ENCODE measurements at places on chromosomes 5 and 9.

DNA sequence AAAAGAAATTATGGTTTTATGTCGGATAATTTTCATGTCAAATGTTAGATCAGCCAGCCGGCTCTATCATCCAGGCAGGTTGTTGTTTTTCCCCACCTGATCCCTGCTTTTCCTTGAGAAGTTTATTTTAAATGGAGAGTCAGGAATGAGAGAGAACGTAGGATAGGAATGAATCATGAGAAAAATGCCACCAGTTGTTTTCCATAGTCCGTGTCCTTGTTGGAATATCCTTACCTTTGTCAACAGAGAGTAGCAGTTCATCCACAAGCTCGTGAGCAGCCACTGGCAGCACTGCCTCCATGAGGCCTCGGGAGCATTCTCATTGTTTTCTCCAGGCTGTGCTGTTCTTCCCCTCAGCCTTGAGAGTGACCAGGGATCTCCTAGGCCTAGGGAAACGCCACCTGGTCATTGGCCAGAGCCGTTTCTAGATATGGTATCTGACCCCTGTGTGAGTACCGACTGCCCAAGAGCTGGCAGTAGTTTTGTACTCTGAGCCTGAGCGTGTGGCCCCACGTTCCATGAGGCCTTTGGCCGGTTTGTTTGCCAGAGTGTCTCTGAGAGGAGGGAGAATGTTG is 293.3 kb downstream of the FANCC start:
- DNase-seq = no peak

DNA sequence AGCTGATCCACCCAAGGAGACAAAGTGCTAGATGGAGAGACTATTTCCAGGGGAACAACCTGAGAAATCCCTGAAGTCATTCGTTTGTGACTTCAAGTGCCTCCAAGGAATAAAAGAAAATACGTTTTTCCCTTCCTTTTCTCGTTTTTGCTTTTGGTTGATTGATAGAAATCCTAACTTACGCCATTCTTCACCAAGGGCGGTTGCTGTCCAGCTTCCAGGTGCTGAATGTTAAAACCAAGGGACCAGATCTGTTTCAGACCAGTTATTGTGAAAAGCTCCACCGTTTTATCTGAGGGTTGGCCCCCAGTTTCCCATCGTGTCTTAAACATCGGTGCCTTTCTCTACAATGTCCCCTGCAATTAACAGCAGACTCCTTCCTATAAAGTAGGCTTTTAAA is 600.7 kb upstream of the SGCD start:
- no peak for DNase-seq

DNA sequence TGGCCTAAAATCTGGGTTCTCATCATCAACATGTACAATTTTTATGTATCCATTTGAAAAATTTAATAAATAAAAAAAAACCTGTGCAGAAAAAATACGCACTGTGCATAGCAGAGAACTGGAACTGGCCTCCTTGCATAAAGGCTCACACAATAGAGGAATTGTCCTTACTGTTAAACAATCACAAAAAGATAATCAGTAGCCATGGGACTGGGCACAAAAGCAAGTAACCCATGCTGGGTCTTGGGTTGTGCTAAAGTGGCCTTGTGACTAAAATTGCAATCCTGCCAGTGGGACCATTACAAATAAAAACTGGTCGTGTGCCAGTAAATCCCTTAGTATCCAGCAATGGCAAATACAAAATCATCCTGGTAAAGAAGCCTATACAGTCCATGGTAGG is 1646.6 kb downstream of the MAT2B start:
- no peak for DNase-seq

DNA sequence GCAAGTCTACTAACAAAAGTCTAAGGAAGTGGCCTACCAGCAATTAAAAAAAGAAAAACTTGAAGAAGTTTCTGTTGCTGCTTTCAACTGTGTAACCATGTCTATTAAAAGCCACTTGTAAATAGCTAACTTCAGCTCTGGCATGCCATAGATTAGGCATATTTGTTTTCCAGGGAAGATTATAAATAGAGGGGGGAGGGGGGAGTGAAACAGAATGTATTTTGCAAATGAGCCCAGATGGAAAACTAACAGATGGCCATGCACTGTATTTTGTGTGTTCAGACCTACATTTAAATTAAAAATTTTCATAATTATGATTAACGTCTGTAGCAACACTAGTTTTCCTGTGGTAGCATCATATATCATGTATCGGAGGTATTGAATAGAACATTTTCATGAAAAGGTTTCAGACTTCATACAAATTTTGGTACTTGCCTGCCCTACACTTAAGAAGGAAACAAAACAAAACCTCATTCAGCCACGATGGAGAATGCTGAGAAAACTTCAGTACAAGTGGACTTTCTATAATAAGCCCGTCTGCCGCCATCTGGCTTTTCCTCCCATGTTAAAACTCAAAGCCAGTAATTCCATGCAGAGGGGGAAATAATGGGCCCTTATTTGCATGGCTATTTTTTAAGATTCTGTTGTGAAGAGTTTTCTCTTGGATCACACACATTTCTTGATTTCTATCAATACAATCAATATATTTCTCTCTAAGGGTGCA is 220.4 kb upstream of the SMARCA2 start:
- no peak for DNase-seq

DNA sequence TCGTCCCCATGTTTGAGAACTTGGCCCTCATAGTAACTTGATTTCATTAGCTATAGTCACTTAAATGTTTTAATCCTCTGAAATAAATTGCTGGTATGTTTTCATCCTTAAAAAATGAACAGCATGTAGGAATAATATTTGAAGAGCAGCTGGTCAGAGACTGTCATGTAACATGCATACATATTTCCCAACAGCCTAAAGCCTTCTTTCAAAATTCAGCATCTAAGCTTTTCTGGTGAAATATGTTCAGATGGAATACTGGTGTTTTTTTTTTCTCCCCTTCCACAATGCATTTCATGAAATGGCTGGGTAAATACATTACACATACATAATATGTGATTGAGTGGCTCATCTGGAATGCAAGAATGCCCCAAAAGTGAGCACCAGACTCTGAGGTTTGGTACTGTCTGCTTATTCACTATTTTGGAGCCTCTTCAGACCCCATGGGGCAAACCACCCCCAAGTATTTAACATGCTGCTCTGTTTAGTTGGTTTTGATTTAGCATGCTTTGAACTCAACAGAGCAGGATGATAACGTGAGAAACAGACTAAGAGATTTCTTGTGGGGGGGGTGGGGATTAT is 94.0 kb downstream of the SMARCA2 start:
- no peak for DNase-seq

DNA sequence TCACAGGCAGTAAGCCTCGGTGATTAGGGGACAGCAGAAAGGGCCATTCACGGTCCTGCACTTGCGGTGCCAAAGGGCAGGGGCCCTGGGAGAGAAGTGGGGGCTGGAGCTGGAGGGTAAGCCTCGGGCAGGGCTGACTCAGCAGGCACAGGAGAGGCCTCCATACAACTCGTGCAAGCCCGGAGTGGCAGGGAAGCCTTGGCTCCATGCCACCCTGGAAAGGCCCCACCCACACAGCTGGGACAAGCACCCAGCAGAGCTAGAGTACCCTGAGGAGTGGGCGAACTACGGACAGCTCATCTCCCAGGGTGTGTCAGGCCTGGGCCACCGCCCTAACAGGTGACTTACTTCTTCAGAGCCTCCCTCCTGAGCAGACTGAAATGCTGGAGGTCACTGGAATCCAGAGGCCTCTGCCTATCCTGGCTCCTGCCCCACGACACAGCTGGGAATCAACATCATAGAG is 5.6 kb upstream of the CAMK2A start:
- DNase-seq = no peak

DNA sequence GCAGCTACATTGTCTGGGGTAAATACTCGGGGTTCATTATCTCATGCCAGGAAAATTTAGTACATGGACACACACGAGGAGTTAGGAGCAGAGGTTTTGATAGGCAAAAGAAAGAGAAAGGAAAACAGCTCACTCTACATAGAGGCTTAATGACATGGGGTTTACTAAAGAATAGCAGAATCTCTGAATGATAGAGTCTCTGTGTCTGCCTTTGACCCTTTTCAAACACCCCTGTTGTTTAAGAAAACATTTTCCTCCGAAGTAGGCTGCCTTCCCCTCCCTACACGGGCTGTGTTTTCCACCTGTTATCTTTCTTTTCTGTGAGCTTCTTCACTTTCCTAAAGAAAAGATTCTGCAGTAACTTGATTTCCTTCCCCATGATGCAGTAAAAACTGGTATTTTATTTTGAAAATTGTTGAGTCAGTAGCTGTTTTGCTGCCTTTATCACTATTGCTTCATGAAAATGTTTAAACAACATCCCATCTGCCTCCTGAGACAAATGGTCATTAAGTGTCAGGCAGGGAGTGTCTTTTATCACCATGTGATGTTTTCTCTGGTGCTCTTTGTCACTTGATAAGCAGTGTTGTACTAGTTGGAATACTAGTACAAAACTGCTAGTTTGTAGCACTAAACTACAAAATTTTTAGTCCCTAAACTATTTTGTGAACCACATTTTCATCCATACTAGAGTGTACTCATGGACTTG is 76.6 kb downstream of the PPIC start:
- no peak for DNase-seq

- DNase-seq = no peak
Observed at GRCh38 chr5:156356238-156356637, 29.3 kb downstream of the SGCD start.

DNA sequence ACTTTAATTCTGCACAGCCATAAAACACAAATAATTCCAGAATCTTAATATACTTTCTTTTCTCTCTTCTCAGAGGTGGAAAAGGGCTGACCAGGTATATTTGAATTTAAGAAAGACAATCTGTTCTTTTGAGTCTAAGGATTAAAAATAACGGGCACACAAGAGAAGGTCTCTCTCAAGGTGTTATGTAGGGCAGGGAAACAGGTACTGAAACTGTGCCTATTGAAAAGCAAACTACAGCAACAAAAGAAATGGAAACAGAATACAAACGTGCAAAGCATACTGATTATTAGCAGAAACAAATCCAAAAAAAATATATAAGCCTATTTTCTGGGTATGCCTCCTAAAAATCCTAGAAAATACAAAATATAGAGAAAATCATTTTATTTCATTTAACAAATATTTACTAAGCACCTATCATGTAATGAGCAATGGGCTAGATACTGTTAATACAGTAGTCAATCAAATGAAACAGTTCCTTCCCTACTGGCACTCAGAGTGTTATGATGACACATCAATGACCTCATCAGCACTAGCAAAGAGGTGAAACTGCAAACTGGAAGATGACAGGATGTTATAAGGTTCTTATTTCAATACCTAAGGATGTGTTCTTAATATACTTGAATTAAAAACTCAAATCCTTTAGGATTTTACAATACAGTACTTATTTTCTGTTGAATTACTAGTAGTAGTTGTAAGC is 87.7 kb downstream of the AUH start:
- peak; percentile 72 for DNase-seq

DNA sequence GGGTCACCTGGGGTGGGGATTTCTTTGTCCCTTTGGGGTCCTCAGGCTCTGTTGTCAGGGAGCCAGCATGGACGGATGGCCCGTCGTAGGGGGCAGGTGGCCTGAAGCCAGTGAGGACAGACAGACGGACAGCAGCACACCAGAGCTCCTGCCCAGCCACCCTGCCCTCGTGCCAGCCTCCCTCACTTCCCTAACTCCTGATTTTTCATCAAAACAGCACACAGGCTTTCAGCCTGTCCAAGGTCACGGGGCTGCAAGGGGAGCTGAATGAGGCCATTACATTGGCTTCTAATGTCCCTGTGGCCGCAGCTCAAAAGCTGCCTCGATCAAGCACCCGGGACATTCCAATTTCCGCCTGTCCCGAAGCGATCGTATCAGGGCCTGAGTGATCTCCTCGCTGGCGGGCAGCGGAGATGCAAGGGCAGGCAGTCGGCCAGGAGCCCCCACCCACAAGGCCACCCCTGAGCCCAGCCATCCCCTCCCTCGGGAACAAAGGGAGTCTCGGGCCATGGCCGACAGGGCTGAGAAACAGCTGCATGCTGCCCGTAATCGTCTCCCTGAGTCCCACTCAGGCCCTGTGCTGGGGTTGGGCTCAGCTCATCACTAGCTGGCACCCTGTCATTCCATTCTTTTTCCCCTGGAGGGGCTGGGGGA is 50.5 kb upstream of the RNU6ATAC start:
- DNase-seq = no peak

DNA sequence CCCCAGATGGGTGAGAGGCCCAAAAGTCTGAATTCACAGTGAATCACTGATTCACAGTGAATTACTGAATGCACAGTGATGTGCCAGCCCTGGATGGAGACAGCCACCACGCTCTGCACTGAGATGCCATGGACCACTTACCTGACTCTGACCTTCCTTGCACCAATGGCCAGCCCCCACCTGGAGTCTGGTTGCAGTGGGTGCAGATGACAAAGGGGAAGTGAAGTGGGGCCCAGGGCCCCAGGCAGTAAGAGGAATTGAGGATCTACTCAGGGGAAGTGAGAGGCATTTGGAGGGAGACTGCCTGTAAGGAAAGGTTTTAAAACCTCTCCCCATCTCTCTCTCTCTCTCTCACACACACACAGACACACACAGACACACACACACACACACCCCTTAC is 412.1 kb downstream of the CYLC2 start:
- DNase-seq = no peak

DNA sequence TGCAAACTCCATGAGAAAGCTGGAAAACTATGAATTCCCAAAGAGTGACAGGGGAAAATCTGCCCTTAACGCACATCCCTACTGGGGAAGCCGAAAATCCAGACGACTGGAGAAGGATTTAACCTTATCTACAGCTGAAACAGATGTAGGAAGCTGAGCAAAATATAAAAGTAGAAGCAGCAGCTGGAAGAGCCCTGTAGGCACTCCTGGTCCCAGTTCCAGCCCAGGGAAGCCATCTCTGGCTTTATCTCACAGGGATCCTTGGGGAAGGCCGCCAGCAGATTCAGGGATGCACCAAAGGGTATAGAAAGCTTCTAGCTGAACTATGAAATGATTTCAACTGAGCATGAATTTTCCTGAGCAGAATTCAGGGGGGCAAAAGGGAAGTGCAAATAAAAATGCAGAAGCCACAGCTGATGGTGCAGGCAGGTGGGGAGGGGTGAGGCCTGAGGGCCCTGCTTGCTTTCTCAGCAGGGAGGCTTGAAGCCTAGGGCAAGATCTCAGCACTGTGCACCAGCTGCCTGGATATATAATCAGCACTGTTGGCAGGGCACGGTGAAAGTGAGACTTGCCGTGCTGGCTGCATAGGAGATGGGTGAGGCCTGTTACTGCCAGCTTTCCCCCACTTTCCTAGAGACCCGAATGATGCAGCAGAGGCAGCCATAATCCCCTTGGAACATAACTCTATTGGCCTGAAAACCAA is 2019.5 kb upstream of the NUDT12 start:
- DNase-seq = no peak

- DNase-seq = no peak
Observed at GRCh38 chr5:123265551-123265950, 157.7 kb downstream of the CEP120 start.

DNA sequence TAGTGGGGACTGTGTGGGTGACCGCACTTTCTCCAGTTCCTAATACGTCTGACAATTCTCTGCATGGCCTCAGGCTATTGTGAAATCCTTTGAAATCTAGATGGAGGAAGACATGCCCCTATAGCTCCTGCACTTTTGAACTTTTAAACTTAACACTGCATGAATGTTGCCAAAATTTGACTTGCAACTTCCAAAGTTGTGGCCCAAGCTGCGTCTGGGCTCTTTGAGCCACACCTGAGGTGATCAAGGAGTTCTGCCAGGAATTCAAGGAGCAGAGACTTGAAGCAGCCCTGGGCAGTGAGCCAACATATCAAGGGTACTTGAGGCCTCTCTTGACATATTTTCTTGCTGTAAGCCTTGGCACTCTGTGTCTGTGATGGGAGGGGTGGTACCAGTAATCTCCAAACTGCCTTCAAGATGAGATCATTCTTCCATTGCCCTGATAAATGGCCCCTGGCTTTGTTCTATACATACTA is 1336.1 kb upstream of the CDH9 start:
- no peak for DNase-seq

GRCh38 chr5:117414926-117415325 is 840.3 kb upstream of the SEMA6A start:
- DNase-seq = no peak

All from CD14-positive monocyte (primary cell).